ENCODE measurements at places on chromosomes 1 and 21.

GRCh38 chr1:32195972-32196823 lies 4.2 kb upstream of the CCDC28B start:
- peak; percentile 54 for DNase-seq

GRCh38 chr1:86640161-86640670 lies 64.2 kb upstream of the SH3GLB1 start:
- no peak for DNase-seq

DNA sequence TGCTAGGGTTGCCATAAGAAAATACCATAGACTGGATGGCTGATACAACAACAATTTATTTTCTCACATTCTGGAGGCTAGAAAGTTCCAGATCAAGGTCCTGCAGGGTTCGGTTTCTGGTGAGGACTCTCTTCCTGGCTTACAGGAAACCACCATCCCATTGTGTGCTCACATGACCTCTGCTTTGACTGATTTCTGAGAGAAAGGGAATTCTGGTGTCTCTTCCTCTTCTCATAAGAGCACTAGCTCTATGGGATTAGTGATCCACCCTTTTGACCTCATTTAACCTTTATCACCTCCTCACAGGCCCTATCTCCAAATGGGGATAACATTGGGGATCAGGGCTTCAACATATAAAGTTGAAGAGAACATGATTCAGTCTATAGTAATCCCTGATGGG lies 47.5 kb downstream of the MRPL39 start:
- DNase-seq: no peak

DNA sequence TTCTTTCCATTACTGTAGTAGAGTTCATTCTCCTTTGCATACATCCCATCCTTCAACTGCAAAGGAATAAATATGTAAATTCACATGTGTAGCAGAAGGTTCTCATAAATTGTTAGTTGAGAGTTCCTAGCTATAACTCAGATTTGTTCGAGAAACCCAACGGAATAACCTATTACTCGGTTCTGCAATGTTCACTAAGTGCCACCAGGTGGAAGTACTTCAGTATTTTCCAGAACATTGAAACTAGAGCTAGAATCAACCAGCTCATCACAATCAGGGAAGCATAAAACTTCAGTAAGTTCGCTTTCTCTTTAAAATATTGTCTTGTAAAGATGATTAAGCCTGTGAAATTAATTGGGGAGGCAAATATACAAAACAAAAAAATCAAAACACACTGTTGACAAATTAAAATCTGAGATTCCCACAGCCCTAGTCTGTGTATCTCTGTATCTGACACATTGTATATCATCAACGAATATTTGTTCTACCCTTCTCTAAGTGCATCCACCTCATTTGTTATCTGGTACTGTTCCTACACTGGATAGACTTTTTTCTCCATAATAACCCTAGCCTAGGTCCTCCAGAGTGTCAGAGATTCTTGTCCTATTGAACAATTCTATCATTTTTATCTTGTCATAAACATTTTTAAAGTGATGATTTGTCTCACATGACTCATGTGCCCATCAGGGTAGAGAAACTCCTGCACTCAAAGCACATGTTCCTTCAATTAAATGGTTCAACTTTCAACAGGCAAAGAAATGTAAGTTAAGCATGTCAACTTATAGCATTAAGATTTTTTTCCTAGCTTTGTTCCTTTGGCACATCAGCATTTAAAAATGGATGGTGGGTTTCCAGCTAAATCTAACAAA lies 31.9 kb downstream of the MROH9 start:
- peak; percentile 26 for DNase-seq

DNA sequence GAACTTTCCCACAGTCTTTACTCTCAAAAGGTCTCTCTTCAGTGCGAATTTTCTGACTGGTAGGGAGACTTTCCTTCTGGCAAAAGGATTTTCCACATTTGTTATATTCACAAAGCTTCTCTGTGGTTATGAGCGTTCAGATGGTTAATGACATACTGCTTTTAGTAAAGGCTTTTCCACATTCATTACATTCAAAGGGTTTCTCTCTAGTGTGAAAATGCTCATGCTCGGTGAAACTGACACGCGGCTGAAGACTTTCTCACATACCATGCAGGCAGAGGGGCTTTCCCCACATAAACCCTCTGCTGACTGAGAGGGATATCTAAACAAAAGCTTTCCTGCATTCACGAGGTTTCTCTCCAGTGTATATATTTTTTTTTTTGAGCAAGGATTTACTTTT lies 9.9 kb upstream of the KLF18 start:
- no peak for DNase-seq

GRCh38 chr1:202264726-202265125 lies 71.1 kb downstream of the LGR6 start:
- no peak for DNase-seq

DNA sequence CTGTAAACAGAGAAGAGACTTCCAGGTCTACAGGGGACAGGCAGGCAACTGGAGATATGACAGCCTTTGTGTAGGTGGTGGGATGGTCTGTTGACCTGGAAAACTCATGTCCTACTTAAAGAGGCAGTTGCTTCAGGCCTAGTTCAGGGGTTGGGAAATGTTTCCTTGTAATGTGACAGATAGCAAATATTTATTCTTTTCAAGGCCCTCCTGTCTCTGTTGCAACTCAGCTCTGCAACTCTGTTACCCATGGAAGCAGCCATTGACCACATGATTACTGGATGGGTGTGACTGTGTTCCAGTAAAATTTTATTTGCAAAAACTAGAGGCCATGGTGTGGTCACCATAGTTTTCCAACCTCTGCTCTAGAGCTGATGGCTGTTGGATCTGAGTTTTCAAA lies 341.9 kb downstream of the PTBP2 start:
- DNase-seq: no peak

- DNase-seq: no peak
These were observed 23.3 kb downstream of the TFF3 start for GRCh38 chr21:42291751-42292562.

- DNase-seq: no peak
These were observed 268.4 kb upstream of the NRIP1 start for GRCh38 chr21:15333136-15333710.

- DNase-seq: no peak
These were observed 215.7 kb upstream of the FGGY start for GRCh38 chr1:59081181-59081580.

- DNase-seq: no peak
These were observed 17.4 kb downstream of the CCSAP start for GRCh38 chr1:229325401-229325800.

- DNase-seq: no peak
These were observed 81.4 kb downstream of the ESRRG start for GRCh38 chr1:216641669-216642460.

DNA sequence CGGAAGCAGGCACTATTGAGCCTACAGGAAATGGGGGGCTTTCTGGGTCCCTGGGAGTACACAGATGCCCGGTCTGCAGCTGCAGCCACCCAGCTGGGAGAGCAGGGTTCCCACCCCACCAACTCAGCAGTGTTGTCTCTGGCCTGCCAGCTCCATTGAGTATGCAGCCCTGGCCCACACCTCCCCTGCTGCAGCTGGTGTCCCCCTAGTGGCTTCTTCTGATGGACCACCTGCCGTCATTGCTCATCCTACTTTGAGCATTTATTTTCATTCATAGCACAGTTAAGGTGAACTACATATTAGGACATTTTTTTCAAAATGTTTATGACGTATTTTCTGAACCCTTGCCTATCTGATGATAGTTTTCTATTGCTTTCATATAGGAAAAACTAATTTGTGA lies 189.8 kb upstream of the LYPLAL1 start:
- DNase-seq: no peak

DNA sequence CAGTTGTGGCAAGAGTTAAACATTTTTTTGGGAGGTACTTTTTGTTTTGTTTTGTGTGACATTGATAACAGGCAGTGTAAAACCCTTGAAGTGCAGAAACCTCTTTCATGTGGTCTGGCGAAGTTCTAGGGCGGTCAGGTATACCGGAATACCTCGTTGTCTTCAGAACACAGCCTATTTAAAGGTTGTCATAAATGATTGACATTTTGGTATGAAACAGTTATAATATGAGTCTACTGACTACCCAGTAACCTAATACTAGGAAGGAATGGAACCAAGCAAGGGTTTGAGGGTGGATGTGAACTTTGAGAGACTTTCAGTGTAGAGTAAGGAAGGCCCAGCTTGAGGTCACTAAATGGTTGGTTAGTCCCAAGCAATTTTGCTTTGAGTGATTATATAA lies 40.5 kb downstream of the PATJ start:
- peak; percentile 86 for DNase-seq

- DNase-seq: no peak
These were observed 307.2 kb downstream of the HHIPL2 start for GRCh38 chr1:222240536-222241181.

DNA sequence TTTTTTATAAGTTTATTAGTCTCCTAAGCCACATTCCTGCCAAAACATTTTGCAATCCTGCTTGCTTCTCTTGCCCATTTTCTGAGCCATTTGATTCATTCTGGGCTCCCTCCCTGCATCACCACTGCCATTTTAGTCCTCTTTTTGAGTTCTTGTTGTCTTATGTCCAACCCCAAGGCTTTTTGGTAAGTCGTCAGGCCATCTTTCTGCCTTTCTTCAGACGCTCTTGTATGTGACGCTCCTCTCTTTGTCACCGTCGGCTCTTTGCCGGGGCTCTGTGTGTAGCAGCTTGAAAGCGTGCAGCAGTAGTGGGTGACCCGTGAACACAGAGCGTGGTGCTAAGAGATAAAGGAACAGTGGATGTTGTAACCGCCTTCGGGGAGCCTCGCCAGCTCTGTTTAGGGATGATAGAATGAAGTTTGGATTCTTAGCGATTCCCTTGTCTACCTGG lies 14.6 kb downstream of the HUNK start:
- DNase-seq: no peak

DNA sequence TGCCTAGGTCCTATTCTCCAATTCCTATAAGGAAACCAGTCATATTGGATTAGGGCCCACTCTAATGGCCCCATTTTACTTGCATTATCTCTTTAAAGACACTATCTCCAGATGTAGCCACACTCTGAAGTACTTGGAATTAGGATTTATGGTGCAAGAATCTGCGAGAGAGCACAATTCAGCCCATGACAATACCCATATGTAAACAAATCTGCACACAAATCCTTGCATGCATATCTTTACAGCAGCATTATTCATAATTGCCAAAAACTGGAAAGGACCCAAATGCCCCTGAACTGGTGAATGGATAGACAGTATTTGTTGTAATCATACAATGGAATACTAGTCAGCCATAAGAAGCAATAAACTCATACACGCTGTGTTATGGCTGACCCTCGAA lies 229.8 kb upstream of the ADAMTS5 start:
- DNase-seq: no peak

GRCh38 chr1:21914450-21914849 lies 22.7 kb downstream of the HSPG2 start:
- DNase-seq: no peak

DNA sequence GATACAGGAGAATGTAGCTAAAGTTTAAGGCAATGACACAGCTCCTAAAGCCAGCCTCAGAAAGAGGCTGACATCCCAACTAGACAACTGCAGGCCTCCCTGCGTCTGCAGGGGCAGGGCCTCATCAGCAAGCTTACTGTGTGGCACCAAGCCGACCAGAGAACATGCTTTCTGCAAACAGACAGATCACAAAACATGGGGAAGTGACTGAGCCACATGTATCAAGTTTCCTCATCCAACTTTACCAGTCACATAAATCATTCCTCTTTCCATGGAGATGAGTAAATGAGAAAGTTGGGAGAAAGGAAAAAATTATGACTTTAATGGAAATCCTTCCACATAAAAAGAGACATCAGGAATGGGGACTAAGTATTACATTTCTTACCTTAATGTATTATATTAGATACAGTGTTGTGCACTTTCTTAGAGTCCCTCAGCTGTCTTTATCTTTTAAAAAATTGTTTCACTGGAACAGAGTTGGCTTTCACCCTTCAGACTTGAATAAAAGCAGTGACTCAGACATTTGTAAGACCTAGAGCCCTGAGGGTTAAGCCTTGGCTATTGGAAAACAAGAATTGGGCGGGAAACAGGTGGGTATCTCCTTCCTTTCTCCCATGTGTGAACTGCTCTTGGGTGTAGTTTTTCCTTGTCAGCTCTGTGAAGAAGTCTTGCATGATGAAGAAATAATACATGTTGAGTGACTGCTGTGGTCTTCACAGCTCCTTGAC lies 305.7 kb upstream of the SNX7 start:
- no peak for DNase-seq

- DNase-seq: no peak
These were observed 103.4 kb downstream of the ZBTB18 start for GRCh38 chr1:244154508-244154871.

DNA sequence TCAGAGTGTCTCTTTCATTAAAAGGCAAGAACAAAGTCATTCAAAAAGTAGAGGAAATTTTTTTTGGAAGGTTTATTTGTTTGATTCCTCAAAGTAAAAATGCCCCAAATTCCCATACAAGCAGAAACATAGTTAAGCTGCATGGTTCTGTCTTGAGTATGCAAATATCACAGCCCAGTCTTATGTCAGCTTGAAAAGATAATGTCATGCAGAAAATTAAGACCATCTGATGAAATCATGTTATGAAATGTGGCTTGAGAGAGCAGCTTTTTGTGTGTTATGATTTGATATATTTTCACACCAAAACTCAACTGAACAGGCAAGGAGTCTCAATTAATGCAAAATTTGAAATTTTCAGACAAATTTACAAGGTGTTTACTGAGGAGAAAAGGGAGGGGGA lies 411.0 kb downstream of the LMO4 start:
- no peak for DNase-seq

DNA sequence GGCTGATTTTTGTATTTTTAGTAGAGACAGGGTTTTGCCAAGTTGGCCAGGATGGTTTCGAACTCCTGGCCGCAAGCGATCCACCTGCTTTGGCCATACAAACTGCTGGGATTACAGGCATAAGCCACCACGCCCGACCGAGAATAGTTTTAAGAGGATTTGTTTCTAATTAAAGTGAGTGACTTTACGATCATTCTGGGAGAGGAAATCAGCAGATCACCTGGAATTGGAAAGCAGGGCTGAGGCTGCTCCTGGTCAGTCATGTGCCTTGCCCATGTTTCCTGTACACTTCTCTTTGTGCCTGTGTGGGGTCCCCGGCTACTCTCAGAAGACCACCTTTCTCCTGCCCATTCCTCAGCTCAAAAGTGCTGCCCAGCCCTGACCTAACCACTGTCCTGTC lies 33.9 kb downstream of the ZBTB8B start:
- DNase-seq: no peak

- DNase-seq: no peak
These were observed 26.8 kb downstream of the DNAJC11 start for GRCh38 chr1:6674771-6675170.

GRCh38 chr1:59008599-59009347 lies 224.9 kb upstream of the JUN start:
- DNase-seq: no peak

DNA sequence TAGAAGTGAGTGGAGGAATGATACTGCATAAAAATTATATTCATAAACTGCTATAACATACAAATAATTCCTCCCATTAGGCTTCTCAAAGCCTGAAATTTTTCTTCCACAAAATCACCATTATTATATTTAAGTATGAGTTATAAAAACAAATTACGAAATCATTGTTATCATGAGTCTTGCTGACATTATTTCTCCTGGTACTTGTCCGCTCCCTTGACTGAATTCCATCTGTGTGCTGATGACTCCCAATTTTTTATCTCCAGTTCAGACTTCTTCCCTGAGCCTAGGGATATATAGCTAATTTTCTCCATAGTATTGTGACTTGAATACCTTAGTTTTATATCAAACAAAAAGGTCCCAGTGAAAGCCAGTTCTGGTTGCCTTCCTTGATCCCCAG lies 268.2 kb downstream of the HMCN1 start:
- DNase-seq: no peak

- no peak for DNase-seq
These were observed 1.4 kb upstream of the SHISA4 start for GRCh38 chr1:201887116-201887866.

GRCh38 chr1:192610112-192610889 lies 25.6 kb upstream of the RGS13 start:
- DNase-seq: no peak
